ENCODE measurements at places on chromosomes 13 and 19.

- no peak for DNase-seq
Measured at GRCh38 chr19:383040-383439, 25.9 kb downstream of the C2CD4C start.

DNA sequence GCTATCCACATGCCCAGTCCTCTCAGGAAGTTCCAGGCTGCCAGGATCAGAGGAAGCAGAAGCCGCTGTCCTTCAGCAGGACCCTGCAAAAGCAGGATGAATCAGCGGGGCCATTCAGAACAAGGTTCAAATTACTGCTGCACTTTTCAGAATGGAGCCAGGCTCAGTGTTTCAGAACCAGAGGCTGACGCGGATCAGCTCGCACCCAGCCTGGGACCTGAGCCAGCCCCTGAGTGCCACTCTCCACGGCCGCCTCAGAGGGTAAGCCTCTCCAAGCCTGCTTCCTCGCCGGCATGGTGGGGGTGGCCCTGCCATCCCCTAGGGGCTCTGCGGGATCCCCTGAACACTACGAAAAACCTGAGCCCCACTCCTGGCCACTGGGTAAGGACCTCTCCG lies 24.7 kb downstream of the RASA3 start:
- DNase-seq: no peak

DNA sequence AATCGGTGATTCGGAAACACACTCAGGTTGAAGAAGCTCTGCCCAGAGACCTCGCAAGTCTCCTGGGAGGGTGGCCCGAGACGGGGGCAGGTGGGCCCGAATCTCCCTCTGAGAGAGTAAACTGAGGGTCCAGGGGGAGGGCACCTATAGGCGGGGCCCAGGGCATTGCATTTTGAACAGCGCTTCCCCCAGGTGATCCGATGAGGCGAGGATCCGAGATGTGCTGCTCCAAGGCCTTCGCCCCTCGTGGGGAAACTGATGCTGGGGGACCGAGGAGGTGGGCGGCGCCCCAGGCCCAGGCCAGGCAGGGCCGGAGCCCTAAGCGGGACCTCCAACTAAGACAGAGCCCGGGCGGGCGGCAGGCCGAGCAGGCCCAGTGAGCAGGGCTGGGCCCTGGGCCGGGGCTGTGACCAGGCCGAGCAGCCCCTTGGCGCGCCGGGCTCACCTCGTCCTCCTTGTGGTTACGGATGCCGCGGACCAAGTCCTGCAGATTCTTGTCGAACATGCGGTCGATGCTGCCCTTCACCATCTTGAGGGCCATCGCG lies 500 bp downstream of the AP3D1 start:
- DNase-seq: peak; percentile 33

DNA sequence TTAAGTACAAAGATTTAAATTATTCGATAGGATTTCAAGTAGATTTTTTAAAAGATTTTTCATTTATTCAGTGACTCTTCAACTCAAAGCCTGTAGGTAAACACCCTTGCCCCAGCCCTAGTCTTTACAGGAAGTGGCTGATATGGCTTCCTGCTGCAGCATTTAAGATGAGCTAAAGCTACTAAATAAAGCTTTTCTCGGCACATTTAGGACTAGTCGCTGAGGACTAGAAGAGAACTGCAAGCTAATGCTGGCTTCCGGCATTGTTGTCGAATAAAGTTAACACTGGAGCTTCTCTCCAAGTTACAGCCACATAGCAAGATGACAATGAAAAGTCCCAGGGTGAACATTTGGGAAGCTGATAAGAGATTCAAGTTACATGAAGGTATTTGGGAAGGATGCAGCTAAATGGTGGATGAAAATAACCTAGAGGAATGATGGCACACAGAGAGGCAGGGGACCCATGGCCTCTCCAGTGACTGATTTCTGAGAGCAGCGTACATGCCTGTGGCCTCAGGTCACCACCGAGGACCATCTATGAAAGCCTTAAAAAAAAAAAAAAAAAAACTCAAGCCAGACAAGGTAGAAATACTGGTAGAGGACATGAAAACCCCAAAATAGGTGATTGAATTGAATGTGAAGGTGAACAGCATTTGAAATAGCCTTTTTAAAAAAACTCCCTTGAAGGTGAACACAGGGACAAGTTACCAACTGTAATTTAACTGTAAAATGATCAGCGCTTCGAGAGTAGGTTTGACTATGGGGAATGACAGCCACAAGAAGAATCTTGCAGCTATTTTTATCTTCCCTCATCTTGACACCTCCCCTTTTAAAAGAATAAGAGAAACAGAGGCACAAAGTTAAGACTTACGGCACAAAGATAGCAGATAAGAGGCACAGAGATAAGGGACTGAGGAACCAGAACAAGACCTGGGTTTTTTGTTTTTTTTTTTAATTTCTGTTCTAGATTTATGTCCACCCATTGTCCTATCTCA lies 155.4 kb downstream of the DCT start:
- DNase-seq: peak; percentile 25

- DNase-seq: no peak
Measured at GRCh38 chr19:33447336-33448158, 74.0 kb downstream of the CEBPG start.

GRCh38 chr19:19039901-19040300 lies 6.5 kb downstream of the ARMC6 start:
- DNase-seq: peak; percentile 18

GRCh38 chr19:31574251-31574973 lies 225.2 kb upstream of the TSHZ3 start:
- no peak for DNase-seq

DNA sequence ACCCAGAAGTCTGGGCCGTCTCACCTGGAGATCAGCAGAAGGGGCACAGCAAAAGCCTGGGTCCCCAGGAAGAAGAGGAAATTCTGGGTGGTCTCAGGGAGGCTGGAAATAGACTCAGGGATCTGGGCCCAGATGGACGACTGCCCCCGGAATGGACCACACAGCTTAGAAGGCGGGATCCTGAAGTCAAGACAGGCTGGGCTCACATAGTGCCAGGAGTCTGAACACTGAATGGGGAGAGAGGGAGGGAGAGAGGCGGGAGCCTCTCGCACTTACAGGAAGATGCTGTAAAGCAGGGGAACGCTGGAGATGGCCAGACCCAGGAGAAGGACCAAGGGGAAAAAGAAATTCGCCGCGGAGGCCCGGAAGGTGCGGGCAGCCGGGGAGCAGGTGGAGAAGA lies 1.3 kb upstream of the LENG1 start:
- DNase-seq: no peak

DNA sequence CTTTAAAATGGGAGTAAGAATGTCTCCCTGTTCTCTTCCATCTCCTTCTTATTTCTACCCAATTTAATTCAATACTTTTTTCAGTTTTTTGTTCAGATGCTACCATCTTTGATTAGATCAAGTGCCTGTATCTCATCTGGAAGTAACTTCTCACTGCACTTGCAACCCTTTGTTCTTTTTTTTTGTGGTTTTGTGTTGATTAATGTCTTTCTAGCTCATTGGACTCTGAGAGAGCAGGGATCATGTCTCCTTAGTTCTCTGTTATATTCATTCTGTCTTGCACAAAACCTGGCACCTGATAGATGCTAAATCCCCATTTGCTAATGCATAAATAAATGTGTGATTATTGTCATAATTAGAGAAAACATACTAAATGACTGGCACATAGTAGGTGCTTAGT lies 834 bp upstream of the ITGBL1 start:
- no peak for DNase-seq

DNA sequence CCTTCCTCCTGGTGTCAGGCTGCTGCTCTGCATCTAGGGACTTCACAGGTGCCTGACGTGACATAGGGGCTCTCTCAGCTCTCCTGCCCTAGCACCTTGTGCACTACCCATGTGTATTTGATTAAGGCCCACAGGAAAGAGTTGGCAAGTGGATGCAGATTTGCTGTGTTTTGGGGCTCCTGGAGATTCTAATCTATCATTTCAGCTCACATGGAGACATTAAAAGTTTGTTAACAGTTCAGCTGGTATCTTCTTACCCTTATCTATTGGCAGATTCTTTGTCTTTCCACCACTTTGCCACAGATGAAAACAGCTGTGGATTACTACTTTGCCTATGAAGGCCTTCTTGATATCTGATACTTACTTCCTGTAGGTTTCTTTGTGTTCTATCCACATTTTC lies 41.9 kb downstream of the WASF3 start:
- no peak for DNase-seq

- DNase-seq: no peak
Measured at GRCh38 chr19:35320065-35320713, 8.8 kb upstream of the CD22 start.

DNA sequence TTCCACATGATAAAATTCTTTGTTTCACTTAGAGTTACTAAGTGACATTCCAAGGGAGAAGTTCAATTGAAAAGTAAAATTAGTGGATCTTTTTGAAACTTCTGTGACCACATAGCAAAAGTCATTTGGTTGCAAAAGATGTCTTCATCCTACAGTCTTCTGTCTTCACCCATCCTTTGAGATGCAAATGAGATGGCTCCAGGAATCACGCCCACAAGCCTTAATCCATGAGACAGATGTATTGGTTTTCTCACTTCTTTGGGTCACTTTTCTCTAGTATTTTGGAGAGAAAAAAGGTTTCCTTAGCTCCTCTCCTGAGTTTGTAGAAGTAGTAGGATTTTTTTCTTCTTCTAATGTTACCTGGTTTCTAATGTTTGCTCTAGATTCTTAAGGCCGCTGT lies 259.5 kb upstream of the SLC10A2 start:
- DNase-seq: no peak

GRCh38 chr13:37375724-37376123 lies 222.8 kb downstream of the POSTN start:
- no peak for DNase-seq

GRCh38 chr19:49249933-49250332 lies 75.1 kb downstream of the SLC6A16 start:
- no peak for DNase-seq

GRCh38 chr13:24147570-24147963 lies 13.0 kb upstream of the SPATA13 start:
- DNase-seq: no peak

DNA sequence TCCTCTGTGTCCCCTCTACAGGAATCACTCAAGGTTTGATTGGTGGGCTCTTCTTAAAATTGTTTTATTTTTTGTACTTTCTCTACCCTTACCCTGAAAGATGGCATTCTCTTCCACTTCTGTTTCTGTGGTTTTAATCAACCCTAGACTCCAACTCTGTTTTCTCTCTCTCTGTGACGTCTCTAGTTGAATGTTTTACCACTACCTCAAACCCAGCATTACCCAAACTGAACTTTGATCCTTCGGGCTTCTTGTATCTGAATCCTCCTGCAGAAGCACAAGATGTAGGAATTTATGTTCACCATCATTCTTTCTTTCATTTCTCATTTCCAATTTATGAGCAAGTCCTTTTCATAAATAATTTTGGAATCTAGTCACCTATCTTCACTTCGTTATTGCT lies 39.9 kb downstream of the PCCA start:
- DNase-seq: no peak

DNA sequence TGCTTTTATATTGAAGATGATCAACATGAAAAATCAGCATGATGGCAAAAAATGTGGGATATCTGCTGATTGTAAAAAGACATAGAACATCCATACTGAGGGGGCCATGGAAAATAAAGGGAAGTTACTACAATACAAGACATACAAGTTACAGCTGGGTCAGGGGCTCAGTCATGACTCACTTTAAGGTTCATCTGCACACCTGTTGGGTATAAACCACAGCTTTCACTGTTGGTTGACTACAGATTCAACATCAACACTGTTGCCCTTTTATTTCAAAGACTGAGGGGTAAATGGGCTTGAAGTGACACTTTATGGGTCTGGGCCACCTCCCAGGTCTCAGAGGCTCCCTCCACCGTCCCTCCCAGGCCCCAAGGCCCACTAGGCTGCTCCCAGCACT lies 98.1 kb upstream of the IRS2 start:
- DNase-seq: no peak

DNA sequence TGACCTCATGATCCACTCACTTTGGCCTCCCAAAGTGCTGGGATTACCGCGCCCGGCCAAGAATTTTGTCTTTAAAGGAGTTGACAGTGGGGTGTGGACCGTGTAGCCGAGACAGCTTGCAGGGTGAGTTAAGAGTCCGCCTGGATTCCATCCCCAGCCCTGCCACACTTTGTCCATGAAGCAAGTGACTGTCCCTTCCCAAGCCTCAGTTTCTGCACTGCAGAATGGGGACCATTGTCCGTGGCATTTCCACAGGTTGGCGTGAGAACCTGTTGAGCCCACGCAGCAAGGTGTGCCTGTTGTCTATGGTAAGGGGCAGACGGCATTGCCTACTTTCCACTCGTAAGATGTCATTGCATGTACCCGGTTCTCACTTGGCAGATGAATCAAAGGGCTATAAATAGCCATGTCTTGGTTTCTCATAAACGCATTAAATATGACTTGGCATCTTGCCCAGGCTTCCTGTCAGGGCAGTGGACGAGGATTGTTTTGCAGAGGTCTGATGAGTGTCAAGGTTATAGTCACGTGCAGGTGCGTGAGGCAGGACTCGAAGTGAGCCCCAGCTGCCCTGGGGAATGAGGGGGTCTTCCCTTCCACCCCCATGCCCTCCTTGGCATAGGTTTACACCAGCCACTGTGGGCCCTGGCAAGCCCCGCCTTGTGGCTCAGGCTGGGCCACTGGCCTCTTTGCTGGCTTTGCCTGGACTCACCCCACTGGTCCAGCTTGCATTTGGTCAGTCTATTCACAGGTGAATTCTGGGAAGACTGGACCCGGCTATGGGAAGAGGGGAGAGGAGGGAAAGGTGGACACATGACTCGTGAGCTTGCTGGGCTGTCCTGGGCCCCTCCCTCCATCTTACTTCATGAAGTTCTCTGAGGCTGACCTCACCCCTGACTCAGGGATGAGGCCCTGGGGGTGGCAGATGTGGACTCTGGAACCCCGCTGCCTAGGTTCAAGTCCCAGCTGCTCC lies 14.6 kb downstream of the FAM187B start:
- peak; percentile 89 for DNase-seq

GRCh38 chr19:29815231-29815630 lies 3.4 kb downstream of the CCNE1 start:
- DNase-seq: no peak

DNA sequence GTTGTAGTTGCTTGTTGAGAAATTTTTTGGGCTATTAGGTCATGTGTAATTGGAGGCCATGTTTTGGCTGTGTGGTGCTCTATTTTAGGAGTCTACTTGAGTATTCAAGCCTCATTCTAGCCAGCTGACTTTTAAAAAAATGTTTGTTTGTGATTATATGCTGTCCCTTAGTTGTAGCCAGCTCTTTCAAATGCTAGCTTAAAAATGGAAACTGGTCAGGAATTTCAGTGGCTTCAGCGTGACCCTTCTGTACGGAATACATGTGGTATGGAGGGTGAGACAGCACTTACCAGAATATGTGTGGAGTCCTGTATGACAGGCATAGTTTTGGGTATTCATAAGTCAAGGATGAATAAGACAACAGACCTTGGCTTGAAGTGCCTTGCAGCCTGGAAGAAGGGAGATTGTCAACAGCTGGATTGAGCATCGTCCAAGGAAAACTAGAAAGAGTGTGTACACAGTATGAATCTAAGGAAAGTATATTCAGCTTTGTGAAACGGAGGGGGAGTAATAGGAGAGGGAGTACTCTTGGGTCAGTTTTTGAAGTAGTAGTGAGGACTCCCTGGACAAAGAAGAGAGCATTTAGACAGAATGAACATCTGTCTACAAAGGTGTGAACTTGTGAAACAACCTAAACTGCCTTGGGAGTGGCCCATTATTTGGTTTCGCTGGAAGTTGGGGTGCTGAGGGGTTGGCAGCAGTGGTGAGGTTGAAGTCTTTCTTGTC lies 20.0 kb upstream of the WTIP start:
- DNase-seq: no peak

- no peak for DNase-seq
Measured at GRCh38 chr19:24140099-24140498, 53.1 kb downstream of the ZNF254 start.

- no peak for DNase-seq
Measured at GRCh38 chr13:109880371-109881346, 94.3 kb upstream of the IRS2 start.

- no peak for DNase-seq
Measured at GRCh38 chr13:76024151-76024550, 388.0 kb downstream of the LMO7 start.

All from activated CD4-positive, alpha-beta memory T cell treated with anti-CD3 and anti-CD28 coated beads for 36 hours (primary cell).